Right ventricle myocardium superior (tissue), 1 donor: ENCODE measurements at places on chromosomes 12 and 14.

DNA sequence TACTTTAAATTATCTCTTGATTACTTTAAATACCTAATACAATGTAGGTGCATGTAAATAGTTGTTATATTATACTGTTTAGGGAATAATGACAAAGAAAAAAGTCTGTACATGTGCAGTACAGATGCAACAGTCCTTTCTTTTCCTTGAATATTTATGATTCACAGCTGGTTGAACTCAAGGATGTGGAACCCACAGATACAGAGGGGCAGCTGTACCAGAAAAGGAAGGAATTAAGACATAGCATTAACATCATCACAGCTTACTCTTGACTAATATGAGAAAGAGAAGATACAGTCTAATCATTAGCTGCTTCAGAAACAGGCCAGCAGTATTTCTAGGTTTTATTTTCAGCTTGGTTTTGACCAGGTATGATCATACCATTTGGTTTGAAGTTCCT, 34.7 kb upstream of the AP4S1 start:
- no peak for DNase-seq

- no peak for DNase-seq
Observed at GRCh38 chr12:112962561-112962960, 15.8 kb upstream of the OAS2 start.

DNA sequence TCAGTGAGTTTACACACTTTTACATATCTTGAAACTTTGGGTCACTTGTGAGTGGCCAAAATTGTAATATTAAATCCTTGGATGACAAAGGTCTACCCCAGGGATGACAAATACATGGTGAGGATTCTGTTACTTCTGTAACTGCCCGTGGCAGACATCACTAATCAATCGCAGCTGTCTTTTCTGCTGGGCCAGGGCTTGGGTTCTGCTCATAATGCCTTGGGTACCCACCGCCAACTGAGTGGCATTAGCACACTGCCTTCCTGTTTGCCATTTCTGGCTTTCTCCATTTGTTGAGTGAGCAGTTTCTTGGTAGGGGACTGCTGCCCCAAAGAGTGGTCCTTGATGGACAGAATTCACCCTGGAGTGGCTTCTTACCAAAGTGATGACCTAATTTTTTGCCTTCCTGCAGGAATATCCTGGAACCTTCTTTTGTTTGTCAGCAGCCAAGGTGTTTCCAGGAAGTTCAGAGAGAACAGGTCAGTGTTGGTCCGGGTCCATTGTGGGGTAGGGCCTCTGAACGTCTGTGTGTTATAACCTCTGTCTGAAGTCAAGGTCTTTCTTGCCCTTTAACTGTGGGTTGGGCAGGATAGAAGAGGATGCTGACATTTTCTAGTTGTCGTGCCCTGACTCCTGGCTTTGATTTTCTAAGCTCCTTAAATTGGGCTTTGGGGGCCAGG, 6.2 kb downstream of the TSPAN9 start:
- DNase-seq = no peak

DNA sequence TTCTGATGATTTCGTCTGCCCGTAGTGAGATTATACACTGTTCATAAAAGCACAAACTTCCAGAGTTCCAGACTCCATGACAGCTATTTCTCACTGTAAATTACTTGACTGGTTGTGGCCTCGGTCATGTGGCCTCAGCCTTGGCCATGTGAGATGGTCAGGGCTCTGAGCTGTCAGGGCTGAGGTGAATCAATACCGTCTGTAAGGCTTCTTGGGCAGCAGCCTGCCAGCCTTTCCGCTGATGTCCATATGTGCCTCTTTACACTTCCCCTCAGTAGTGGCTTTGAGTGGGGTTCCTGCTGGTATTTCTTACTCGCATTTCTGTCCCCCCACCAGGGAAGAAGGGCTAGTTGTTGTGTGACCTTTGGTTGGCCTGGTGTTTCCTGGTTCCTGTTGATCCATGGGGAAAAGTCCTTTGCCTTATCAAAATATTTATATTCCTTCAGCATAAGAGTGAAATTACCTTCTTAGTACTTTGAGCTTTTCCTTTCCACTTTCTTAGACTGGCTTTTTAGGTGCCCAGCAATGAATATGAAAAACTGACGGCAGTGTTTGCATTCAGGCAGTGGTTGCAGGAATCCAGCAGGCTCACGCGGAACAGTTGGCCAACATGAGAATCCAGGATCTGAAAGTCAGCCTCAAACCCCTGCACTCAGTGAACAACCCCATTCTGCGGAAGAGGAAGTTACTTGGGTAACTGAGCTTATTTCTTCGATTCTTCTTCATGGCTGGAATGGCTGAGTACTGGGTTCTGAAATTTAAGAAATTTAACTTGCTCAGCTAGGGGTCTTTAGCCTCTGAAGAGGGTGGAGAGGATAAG, 46.1 kb downstream of the MAPKAPK5 start:
- no peak for DNase-seq
